ENCODE measurements at places on chromosomes 2 and 18.
A peak's percentile ranks its signal among the peaks of the same experiment; 100 is the strongest.

DNA sequence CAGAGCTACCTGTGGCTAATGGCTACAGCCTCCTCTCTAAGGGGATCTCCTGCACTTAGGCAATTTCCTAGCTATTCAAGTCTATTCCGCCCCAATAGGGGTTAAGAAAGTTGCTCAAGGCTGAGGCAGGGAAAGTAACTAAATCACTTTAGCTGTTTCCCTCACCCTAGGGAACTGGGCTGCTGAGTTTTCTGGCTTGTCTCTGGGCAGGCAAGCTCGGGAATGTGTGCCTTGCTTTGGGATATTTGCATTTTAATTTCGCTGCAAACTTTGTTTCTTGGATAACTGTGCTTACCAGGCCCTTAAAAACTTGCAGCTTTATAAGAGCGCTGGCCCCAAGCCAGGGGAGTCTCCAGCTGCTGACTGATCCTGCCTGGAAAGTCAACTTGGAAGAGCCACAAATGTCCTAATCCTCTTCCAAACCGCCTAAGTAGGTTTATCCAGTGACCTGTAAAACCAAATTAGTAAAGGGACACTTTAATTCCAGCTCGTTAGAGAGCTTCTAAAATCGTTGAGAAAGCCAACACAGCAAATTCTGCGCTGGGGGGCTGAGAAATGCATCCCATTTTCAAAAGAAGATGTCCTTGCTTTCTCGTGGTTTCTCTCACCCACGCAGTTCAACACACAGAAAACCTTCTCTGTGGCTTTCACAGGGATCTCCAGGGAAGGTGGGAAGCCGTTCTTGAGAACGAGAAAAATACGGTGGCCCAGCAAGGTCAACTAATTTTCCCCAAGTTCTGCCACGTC lies 59.5 kb upstream of the SP3 start:
- DNase-seq: no peak

DNA sequence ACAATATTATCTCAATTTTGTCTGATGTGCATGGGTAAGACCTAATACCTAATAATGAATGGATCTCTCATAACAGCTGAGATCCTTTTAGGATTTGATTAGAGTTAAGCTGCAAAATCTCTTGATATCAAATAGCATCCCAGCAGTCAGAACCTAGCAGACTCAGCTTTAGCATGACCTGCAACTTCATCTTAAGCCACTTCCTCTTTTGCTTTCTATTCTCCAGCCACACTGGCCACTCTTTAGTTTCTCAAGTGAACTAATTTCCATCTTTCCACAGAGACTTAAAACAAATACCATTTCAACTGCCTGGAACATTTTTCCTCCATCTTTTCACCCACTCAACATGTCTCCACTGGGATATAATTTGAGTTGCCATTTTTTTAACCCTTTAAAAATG lies 1251.6 kb upstream of the ZEB2 start:
- no peak for DNase-seq

DNA sequence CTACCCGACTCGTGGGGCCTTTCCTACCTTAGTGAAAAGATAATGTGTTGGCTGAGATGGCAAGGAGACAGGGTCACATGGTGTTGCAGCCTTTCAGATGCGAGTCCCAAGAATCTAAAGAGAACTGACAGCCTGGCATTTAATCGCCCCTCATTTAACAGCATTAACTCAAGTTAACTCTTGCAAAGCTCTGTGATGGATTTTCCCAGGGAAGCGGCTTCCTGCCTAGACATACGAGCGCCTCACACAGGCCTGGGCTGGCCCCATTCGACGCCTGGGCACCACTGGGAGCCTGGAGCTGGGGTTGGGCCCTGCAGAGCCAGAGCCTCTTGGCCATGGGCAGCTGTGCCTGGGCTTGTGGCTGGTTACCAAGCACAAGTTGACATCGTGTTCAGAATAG lies 140.8 kb downstream of the SEPTIN10 start:
- no peak for DNase-seq

DNA sequence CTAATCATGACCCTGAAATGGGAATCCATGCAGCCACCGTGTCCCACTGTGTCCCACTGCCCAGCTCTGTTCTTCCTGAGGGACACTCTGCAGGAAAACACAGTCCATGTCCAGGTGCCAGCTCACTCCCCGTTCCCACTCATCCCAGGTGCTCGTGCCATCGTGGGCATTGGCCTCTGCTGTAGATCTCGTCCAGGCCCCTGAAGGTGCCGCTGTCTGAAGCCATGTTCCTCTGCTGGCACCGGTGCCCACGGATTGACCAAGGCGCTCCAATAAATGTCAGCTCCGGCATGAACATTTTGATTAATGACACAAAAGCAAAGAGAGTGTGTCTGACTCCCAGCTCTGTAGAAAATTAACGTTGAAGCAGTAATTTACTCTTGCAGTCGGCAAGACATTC lies 280.1 kb upstream of the SALL3 start:
- no peak for DNase-seq

GRCh38 chr2:148965623-148966437 lies 72.7 kb upstream of the LYPD6B start:
- no peak for DNase-seq

DNA sequence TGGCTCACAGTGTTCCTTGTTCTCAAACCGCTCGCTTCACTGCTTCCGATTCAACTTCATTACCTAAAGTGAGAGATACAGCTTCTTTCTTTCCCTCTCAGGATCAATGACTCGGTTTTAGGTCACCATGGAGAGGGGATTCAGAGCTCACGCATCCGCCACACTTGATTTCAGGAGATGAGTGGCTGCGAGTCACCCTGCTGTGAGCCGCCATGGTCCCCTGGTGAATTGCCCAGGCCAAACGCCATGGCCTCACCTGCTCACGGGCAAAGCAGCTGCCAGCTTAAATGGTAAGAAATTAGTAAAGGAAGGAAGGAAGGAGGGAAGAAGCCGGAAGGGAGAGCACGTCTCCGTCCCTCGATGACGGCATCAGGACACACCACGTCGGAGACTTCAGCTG lies 60.5 kb downstream of the ADNP2 start:
- no peak for DNase-seq

GRCh38 chr2:165725421-165725820 lies 68.6 kb downstream of the GALNT3 start:
- no peak for DNase-seq

DNA sequence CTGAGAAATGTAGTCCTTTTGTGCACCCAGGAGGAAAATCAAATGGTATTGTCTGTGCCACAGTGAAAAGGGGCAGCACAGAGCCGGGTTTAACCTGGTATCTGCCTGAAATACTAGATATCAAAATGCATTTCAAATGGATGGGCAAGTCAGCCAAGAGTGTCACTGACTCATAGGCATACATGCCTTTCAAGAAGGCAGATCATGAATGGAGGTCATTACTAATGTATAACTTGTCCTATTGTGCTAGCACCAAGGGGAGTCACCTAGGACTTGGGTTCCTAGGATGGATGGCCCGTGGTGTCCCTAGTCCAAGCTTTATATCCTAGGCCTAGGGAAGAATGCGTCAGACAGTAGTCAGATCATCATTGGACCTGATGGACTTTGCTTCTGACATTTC lies 49.9 kb downstream of the TCF7L1 start:
- no peak for DNase-seq

DNA sequence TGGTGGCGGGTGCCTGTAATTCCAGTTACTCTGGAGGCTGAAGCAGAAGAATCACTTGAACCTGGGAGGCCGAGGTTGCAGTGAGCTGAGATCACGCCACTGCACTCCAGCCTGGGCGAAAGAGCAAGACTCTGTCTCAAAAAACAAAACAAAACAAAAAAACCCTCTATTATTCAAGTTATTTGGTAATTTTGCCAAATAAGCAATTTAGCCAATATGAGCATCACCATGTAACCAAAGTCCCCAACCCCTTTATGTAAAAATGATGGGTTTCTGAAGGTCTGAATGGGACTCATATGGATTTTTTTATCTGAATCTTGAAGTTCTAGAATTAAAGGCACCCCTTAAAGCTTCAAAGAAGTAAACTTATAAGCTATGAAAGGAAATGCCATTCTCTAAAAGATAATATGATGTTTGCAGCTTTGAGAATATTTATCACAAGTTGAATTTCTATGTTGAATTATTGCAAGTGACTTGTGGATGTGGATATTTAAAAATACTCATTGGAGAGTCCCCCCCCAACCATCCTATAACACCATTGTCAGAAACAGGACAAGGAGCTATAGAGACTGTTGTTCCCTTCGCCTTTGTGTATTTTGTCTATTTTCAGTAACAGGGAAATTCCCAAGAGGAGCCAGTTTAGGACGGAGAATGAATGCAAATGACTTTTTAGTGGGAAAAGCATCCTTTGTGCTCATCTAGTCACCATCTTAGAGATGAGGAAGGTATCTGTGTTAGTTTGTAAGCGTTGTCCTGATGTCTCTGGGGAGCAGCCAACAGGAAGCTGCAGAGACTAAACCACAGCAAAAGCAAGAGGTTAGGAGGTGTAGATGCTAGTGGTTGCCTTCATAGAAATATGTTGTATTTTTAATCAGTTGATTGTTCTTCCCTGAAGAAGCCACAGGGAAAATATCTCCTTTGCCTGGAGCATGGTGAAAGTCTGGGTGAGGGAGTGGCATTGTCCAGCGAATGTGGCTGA lies 68.3 kb downstream of the TET3 start:
- no peak for DNase-seq

GRCh38 chr2:61793389-61793836 lies 60.4 kb downstream of the FAM161A start:
- peak; percentile 12 for DNase-seq

DNA sequence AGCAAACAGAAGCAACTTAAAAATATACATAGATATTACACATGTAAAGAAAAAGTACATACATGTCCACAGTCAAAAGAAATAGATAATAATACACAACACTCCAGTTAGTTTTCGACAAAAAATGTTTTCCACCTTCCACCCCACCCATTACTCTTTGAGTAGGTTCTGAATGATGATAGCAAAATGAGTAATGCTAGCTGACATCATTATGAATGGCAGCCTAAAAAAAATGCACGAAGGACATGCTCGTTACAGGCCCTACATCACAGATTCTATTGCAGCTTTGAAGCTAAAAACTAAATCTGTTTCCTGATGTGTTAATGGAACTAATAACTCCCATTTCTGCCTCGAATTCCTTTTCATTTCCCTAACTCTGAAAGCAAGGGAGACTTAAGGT lies 578.7 kb upstream of the NETO1 start:
- DNase-seq: no peak

GRCh38 chr2:233363744-233364235 lies 9.5 kb downstream of the DGKD start:
- DNase-seq: no peak

DNA sequence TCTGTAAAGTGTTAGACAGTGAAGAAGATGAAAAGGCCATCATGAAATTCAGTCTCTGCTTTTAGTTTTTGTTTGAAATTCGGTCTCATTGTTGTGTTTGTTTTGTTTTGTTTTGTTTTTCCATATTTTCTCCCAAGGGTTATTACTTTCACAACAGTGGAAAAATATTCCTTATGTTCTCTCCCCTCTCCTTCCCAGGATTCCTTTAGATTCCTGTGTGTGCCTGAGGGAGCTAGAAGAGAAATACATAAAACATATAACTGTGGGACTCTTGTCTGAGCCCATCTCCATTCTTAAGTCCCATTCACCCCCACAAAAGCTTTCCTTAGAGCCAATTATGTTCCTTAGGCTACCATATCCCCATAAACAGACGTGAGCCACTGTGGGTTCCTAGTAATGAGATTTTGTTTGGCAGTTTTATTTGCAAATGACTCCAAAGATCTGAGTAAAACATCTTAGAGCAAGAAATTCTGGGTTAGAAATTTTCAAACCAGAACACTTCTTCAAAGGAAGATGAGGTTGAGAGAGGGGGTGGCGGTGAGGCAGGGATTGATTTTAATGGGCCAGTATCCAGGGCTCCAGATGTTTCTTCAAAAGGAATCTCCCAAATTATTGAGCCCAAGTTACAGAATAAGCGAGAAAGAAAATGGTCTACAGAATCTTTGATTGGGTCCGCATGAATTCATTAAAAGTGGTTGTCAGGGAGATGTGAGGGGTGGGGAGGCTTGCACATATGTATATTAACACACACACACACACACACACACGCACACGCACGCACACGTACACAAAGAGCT lies 157.8 kb upstream of the TNP1 start:
- DNase-seq: no peak

GRCh38 chr18:25047983-25048382 lies 304.0 kb downstream of the ZNF521 start:
- DNase-seq: no peak

DNA sequence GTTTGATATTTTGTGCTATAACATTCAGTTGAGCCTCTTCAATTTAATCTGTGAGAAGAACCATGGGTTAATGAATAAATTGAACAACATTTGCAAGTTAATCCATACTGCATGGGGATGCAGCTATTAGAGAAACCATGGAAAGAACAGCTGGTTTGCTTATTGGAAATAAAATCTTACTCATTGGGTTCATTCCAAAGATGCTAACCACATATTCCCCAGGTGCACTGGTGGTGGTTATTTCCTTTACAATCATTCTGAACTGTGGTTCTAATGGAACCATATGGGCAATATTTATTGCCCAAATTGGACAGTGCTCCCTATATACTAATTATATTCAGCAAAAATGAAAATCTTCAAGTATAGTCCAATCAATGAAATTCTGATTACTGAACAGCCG lies 1200.4 kb upstream of the CDH2 start:
- no peak for DNase-seq

DNA sequence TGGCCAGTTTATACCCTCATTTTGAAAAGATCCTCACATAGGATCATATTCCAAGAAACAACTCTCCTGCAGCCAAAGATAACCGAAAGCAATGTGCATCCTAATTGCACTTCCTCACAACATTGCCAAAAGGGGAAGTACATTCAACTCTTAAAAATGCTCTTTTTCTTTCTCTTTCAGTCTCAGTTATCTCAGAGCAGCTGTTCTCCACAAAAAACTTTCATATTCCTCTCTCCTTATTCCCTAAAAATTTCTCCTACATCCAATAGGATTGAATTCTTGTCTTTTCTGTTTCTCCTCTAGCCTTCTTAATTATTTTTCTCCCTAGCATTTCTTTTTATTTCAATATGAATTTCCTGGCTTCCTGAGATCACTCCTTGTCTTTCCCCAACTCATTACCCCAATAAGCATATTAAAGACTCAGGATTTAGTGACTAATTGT lies 7.4 kb upstream of the VRK2 start:
- no peak for DNase-seq

DNA sequence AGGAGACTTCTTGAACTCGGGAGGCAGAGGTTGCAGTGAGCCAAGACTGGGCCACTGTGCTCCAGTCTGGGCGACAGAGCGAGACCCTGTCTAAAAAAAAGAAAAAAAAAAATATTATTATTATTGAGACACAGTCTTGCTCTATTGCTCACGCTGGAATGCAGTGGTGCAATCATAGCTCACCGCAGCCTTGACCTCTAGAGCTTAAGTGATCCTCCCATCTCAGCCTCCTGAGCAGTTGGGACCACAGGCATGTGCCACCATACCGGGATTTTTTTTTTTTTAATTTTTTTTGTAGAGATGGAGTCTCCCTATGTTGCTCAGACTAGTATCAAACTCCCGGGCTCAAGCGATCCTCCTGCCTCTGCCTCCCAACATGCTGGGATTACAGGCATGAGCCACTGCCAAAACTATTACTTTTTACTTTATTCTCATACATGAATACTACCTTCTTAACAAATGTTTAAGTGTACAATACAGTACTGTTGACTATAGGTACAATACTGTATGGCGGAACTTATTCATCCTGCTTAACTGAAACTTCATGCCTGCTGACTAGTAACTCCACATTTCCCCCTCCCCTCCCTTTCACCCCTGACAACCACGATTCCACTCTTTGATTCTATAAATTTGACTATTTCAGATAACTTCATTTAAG lies 15.5 kb downstream of the FBXO11 start:
- DNase-seq: no peak
